ENCODE measurements at places on chromosomes 16 and 17.

DNA sequence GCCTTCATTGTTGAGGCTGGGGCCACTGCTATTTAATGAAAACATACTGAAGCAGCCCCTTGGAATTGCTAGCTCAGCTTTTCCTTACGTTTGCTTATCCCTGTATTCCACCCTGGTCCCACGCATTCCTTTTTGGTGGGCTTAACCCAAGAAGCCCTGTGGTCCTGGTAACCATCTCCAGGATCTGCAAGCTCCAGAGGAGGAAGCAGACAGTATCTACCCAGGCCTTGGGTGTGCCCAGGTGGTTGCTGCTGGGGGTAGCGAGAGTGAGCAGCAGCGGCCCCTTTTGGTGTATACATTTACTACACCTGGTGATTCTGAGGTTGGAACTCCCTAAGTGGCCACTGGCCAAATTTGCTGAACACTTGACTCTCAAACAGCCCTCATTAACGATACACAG, 97.7 kb downstream of the CBLN1 start:
- no peak for DNase-seq

DNA sequence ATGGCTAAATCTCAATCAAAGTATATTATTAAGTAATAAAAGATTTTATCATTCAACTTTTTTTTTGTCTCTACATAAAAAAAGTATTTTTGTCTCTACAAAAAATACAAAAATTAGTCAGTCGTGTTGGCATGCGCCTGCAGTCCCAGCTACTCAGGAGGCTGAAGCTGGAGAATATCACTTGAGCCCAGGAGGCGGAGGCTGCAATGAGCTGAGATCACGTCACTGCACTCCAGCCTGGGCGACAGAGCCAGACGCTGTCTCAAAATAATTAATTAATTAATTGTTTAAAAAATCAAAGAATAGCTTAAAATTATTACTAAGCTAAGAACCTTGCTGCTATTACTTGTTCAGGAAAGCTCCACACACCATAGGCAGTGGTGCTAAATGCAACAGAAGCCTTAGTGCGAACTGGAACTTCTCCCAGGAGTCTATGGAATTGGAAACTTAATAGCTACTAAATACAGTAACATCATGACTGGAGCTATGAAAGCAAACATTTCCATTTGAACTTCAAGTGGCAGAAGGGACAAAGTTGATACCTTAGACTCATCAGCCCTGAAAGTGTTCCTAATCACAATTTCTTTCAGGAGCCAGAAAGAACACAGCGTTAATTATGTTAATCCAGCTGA, 22.6 kb downstream of the ADCY9 start:
- no peak for DNase-seq

DNA sequence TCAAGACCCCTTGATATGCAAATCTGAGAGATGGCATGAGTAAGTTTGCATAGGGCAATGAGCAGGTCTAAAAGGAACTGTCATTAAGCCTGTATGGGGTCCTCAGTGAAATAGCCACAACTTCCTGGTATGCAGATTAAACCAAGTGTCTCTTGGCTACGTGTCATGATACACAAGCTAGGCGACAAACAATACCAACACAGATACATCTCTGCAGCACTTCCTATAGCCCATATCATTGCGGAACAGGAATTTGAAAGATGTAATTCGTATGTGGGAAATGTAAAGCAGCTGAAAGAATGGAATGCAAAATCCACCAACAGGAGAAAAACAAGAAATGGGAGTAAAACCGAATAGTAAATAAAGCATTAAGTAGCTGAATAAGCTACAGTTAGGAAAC, 12.9 kb downstream of the PRSS22 start:
- no peak for DNase-seq

DNA sequence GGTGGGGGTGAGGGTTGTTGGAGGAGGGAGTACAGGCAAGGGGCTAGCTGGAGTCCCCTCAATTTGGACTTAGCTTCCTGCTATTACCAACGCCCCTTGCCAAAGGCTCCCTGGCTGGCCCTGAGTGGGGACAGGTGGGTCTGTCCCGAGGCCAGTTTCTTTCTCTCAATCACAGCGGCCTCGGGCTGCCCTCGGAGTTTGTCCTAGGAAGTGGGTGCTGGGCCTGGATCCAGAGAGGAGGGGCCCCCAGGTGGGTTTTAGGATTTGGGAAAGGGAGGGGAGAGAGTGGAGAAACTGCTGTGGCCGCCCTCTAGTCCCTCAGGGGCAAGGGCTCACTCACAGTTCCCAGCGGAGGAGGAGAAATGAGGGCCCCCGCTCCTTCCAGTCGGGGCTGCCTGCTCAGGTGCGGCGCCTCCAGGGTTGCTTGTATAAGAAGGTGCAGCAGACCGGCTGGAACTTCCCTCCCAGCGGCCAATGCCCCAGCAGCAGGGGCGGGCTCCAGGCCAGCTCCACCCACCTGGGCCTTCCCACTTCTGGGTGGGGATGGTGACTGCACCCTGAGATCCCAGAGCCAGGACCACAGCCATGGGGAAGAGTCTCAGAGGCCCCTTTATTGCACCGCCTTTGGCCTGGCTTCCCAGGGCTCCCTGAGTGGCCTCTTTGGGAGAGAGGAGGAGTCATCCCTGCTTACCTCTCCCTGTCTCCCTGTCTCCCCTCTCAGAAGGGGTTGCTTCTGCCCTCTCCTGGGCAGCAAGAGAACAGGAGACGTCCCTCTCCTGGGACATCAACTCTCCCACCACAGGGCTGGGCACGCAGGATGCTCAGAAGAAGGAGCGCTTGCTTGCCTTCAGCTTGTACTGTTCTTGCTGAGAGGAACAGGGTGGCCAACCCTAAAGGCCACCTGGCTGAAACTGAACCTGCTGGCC, 112.0 kb upstream of the SMURF2 start:
- no peak for DNase-seq

Measured in CD4-positive, alpha-beta T cell treated with Interleukin-4 for 4 hours (primary cell).